ENCODE measurements at places on chromosomes 3 and 15. TPM values are rescaled to one million over a fixed set of nuclear protein-coding genes. Genes with fewer than 3 reads are reported as not detected.

The HESX1 gene
- not detected for total RNA-seq

The LMAN1L gene
- total RNA-seq, result 0.27 TPM

The CFAP44 gene
- 3.2 TPM for total RNA-seq

The RPL39L gene
- 8.9 TPM for total RNA-seq

The SPINT1 gene
- 3.0 TPM for total RNA-seq

Measured in gastroesophageal sphincter (tissue), 4 donors.